ENCODE measurements at places on chromosomes 12 and 14. TPM values are rescaled to one million over a fixed set of nuclear protein-coding genes. Genes with fewer than 3 reads are reported as not detected.

GRCh38 chr14:76484355-76484754 is 108.4 kb downstream of the ESRRB start:
- no peak for DNase-seq

DNA sequence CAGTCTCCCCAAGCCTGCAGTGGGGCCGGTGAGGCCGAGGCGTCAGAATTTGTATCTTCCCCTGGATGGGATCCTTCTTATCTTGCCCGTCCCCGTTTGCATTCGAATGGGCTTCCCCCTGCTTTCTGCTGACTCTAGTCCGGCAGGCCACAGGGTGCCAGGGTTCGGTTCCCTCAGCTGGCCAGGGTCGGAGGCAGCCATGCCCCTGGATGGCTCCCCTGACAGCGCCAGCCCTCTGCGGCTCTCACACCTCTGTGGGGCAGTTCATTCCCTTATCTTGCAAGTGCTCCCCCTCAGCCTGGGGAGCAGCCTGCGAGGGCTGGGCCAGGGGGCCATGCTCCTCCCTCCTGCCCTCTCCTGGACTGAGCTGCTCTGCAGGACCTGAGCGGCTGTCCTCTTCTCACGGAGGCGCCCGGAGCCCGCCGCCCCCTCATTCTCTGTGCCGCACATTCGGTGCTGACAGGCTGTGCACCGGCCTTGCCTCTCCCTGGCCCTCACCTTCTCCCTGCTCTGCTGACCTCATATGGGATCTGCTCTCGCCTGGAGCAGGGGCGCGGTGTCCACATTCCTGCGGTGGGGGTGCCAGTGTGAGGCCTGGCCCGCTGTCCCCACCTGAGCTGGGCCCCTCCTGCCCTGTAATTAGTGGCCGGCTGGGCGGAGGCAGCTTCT is 32.8 kb downstream of the KIF26A start:
- no peak for DNase-seq

DNA sequence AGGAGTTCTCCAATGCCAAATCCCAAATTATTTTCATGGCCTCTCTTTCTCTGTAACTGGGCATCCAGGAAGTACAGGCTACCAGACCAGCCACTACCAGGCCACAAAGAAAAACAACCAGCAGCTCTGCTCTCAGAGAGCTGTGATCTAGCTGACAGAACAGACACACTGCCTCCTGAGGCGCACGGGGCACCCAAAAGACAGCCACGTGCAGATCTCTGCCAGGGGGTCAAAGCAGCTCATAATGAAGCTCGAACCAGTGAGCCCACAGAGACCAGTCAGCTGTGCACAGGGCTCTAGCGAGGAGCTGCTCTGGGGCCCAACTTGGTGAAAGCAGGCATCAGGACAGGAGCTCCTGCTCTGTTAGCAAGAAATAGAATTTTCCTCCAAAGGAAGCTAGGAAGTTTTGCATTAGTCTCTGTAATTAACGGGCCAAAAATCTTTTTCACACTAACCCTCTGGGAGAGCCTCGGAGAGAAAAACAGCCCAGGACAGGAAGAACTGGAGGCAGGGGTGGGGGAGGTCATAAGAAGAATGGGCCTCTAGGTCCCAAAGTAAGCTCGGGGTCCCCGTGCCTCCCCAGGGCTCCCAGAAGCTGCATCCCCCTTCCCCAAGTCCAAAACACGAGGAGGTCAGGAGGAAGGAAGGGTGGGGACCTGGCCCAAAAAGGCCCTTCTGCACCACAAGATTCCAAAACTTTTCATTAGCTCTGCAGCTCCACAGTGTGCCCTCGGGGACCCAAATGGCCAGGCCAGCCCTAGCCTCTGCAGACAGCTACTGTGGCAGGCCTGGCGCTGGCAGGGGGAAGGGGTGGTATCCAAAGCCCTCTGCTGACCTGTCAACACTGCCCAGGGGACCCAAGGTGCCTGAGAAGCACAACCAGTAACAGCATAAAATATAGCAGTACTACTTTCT is 30.2 kb downstream of the ACTN1 start:
- no peak for DNase-seq

- peak; percentile 38 for DNase-seq
These were observed 67.8 kb downstream of the HMGA2 start for GRCh38 chr12:65891987-65892481.

DNA sequence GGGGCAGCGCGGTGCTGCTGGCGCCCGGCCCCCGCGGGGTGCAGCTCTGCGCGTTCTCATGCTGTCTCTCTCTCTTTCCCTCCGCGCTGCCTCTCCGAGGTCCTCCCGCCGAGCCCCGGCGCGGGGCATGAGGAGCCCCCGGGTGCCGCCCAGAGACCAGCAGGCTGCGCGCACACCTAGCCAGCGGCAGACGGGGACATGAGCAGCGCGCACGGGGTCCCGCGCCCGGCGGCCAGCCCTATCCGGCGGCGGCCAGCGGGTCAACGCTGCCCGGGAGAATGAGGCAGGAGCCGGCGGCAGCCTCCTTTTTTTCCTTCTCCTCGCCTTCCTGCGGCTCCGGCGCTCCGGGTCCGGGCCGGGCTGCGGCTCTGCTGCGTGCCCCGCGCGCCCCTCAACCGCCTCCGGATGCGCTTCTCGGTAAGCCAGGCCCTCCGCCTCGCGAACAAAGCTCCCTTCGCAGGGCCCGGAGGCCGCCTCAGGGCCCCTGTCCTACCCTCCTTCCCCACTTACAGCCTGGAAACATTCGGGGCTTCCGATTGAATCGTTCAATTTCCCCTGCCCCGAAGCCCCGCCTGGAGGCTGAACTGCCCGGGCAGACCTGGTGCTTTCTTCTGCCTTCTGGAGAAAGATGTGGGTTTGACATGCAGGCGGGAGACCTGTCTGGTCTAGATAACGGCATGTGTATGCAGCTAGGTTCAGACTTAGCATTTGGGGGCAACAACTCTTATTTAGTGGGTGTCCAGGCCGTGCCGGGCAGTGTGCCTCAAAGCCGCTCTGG is at the start of gene TUNAR:
Gene TUNAR (plus strand): TSS at position 72 of the 778 bp plus-strand sequence.
- DNase-seq, result no peak

Gene PTPRO
- total RNA-seq, result 6.0 TPM

DNA sequence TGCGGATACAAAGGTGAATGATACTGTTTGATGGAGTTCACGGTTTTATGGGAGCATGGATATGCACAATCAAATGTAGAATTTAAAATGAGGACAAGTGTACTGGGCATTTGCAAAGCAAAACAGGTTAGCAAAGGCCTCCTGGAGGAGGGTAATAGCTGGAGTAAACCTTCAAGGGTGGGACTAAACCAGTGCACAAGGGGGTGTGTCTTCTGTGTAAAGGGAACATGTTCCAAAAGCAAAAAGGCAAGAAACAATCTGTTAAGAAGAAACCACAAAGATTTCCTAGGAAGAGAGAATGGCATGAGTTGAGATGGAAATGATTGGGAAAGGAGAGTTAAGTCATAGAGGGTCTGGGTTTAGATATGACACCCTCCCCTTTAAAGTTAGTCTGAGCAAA is 109.2 kb upstream of the SLCO1C1 start:
- DNase-seq, result no peak

Gene TPPP2
- not detected for total RNA-seq

Gene CD9
- total RNA-seq, result 78.7 TPM

Gene CLEC2A
- total RNA-seq, result not detected

DNA sequence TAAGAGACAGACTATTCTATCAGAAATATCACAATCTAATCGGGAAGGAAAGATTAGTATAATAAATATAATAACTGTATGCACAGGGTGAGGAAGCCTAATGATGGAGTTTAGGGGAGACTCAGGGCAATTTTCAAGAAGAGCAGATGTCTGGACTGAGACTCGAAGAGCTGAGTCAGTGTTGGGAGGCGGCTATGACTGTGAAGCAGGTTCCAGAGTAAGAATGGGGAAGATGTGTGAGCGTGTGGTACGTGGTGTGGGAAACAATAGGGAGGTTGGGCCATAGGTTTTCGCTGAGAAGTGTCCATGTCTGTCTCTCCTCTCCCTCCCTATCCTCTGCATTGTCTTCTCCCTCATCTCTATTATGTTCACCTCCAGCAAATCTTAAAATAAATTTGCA is 85.6 kb downstream of the LMO3 start:
- no peak for DNase-seq

GRCh38 chr12:128644664-128645296 is 179.0 kb downstream of the SLC15A4 start:
- DNase-seq, result no peak

Gene KERA
- not detected for total RNA-seq

Gene TEX52
- not detected for total RNA-seq

DNA sequence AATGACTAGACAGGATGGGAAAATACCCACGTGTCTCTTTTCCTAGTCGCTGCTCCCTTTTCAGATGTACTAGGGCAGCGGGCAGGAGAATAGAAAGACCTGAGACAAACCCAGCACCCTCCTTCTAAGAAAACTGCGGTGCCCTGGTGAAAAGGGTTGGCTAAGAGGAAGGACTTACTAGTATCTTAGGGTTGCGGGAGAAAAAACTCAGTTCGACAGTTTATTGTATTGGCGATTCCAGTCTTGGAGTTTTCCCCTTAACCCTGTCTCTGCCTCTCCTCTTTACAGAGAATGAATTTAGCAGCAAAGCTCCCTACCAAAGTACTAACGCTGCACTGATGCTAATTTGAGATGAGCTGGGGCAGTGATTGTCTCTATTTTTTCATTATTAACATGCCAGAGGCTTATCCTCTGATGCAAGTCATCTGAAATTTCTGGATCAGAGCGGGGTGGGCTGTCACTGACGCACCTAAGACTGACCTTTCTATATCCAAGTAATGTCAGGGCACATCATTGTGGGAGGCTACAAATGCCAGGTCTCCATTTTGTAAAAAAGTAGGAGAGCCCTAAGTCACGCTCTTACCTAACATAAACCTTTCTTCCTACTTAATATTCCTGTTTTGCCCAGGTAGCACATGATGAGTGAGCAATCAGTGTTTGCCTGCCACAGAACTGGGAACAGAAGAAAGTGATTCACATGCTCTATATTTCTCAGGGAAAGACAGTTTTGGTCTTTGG is 916 bp upstream of the PAWR start:
- DNase-seq, result no peak

GRCh38 chr14:31097081-31097480 is 70.9 kb upstream of the STRN3 start:
- no peak for DNase-seq

Gene AMDHD1
- 1.7 TPM for total RNA-seq

- no peak for DNase-seq
These were observed 35.1 kb downstream of the EIF2S3B start for GRCh38 chr12:10540776-10541205.

- no peak for DNase-seq
These were observed 207.6 kb upstream of the FOXN3 start for GRCh38 chr14:89624500-89625156.

GRCh38 chr12:49967777-49968250 is 4.9 kb upstream of the AQP6 start:
- DNase-seq, result no peak

Gene ERP27
- total RNA-seq, result 0.60 TPM

Gene WNT1
- total RNA-seq, result 0.60 TPM

- DNase-seq, result no peak
These were observed 44.1 kb downstream of the HRK start for GRCh38 chr12:116837097-116837496.

GRCh38 chr14:71523630-71524319 is 408.5 kb upstream of the RGS6 start:
- DNase-seq, result no peak

Gene EIF2S3B
- not detected for total RNA-seq

- no peak for DNase-seq
These were observed 30.4 kb upstream of the PLEK2 start for GRCh38 chr14:67442139-67442906.

Gene TOMM20L
- total RNA-seq, result not detected

DNA sequence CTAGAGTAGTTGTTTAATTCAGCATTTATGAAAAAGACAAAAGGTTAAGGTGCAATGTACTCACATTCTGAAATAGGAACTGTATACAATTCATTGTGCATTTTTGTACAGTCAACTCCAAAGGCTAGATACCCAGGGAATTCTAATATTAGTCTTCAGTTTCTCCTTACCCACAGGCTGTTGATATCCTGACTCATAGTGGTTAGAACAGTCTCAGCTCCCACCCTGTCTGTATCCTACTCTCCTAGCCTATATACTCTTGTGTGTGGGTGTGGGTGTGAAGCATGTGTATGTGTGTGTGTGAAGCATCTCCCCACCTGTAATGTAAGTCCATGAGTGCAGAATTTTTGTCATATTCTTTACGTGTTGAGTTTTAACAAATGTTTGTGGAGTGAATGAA is 229.5 kb downstream of the NAV3 start:
- no peak for DNase-seq

Gene DBX2
- 3.8 TPM for total RNA-seq

Gene P2RX2
- 2.8 TPM for total RNA-seq

DNA sequence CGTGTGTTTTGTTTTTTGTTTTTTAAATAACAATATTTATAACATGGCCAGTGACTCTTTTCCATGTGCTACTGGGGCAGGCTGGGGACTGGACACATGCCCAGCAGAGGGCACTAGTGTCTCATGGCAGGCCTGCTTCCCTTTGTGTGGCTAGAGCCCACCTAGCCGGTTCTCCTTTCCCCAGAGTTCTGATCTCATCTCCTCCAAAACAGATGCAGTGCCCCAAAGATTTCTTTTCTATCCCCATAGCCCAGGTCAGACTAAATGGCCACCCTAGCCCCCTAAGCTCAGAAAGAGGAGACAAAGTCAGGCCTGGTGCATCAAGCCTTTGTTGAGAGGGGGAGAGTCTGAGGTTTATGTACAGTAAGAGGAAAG is 21.2 kb downstream of the PRPF40B start:
- peak; percentile 66 for DNase-seq

DNA sequence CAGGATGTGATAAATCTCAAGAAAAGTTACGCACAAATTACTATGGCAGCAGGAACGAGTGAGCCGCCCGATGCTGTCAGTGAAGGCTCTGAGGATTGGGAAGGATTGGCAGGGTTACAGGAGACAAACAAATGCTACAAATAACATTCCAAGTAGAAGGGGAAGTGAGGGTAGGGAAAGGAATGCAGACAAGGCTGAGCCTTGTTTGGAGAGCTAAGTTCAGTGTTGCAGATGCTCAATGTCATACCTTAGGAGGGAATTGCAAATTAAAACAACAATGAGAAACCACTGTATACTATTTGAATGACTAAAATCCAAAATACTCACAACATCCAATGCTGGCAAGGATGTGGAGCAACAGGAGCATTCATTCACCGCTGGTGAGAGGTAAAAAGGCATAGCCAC is 1.3 kb downstream of the CLEC9A start:
- DNase-seq, result no peak

GRCh38 chr12:50257236-50258166 is 25.8 kb downstream of the LIMA1 start:
- no peak for DNase-seq

Gene SLC7A7
- total RNA-seq, result 57.7 TPM

DNA sequence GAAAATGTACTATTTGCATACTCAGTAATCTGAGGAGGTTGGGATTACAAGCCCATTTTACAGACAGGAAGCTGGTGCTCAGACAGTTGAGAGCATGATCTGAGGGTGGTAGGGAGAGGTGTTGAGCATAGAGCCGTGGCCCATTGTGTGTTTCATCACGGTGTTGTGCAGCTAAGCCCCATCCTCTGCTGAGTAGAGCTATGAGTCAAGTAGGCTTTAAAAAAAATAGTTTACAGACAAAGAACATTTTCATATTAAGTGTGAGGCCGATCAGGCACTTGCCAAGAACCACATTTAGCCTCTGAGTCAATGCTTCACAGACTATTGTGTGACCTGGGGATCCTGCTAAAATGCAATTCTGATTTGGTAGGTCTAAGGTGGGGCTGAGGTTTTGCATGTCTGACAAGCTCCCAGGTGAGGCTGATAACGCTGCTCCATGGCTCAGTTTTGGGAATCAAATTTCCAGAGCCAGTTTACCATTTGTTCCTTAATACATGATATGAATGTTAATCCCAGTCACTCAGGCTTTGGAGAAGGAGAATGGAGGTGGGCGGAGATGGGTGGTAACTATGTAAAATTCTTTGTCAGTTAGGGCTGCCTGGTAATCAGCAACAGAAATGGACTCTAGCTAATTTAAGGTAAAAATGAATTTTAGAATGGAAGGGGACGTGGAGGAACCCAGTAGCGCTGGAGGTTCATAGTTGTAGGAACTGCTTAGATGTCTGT is 22.2 kb downstream of the ZNF664 start:
- no peak for DNase-seq
